ENCODE measurements at places on chromosomes 7 and 10. TPM values are rescaled to one million over a fixed set of nuclear protein-coding genes. Genes with fewer than 3 reads are reported as not detected.

The TIMM23B gene
- total RNA-seq = 21.0 TPM

The COL17A1 gene
- 1.5 TPM for total RNA-seq

The SPDYE5 gene
- not detected for total RNA-seq

The SLC18A3 gene
- total RNA-seq = not detected

The CHN2 gene
- total RNA-seq = 22.0 TPM

Measured in aorta (tissue), 5 donors.